ENCODE measurements at places on chromosomes 4 and X. TPM values are rescaled to one million over a fixed set of nuclear protein-coding genes. Genes with fewer than 3 reads are reported as not detected.

MSX1 gene
- total RNA-seq = 4.1 TPM

IBSP gene
- total RNA-seq = not detected

CITED1 gene
- 4.6 TPM for total RNA-seq

ARHGEF9 gene
- 72.8 TPM for total RNA-seq

CCNB3 gene
- total RNA-seq = 10.1 TPM

TSPAN7 gene
- total RNA-seq = 58.6 TPM
